ENCODE measurements at places on chromosomes 5 and 9.

DNA sequence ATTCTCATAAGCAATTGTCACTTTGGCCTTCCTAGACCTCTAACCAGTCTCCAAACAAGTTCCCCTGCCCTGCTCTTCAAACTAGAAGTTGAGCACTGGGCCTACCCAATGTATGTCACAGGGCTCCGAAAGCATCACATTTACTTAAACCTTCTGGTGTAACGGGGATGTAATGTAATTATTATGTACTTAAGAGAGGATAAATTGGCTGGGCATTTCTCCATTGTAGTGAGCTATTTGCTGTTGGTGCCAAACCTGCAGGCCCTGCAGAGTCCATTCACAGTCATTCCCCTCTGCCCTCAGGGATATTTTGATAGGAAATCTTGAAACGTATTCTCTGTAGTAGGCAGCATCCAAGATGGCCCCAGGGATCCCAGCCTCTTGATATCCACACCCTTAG, 64.2 kb upstream of the GNE start:
- DNase-seq: no peak

DNA sequence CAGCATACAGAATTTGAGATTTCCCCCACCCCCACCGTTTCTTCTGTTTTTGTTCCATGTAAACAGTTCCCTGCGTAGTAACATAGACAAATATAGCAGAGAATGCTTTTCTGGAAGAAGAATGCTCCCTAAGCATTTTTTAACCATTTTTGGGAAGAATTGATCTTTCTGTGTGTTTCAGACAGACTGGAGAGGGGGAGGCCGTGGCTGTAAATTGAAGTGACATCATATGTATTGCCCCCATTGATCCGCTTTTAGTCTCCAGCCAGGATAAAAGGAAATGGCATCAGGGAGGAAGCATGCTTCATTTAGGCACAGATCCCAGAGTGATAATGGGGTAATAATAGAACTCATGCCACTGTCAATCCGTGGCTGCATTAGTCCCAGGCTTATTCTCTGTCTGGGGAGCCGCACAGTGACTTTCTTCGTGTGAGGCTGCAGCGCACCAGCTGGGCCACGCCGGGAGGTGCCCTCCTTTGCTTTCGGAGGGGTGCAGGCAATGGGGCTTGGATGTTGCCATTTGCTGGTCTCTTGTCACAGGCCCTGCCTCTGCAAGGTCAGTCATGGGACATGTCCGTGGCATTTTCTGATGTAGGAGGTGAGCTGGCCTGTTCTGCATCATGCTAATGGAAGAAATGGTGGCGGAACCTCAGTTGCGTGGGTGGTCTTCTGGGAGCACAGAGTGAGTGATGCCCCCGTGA, 261.5 kb downstream of the FANCC start:
- peak; percentile 87 for DNase-seq

GRCh38 chr9:118100529-118101419, 396.6 kb downstream of the TLR4 start:
- no peak for DNase-seq

- peak; percentile 99 for DNase-seq
These were observed 60.8 kb downstream of the SH3TC2 start for GRCh38 chr5:149002053-149002452.

- peak; percentile 55 for DNase-seq
These were observed at the start of the genes BHMT2 and DMGDH for GRCh38 chr5:79069488-79070349. BHMT2 (plus strand) TSS chr5:79069767; CDS start chr5:79069783, 16 bp downstream. DMGDH (minus strand) TSS chr5:79069674; CDS start chr5:79069620, 54 bp downstream.

- no peak for DNase-seq
These were observed 54.0 kb upstream of the GRIN3A start for GRCh38 chr9:101792475-101792874.

DNA sequence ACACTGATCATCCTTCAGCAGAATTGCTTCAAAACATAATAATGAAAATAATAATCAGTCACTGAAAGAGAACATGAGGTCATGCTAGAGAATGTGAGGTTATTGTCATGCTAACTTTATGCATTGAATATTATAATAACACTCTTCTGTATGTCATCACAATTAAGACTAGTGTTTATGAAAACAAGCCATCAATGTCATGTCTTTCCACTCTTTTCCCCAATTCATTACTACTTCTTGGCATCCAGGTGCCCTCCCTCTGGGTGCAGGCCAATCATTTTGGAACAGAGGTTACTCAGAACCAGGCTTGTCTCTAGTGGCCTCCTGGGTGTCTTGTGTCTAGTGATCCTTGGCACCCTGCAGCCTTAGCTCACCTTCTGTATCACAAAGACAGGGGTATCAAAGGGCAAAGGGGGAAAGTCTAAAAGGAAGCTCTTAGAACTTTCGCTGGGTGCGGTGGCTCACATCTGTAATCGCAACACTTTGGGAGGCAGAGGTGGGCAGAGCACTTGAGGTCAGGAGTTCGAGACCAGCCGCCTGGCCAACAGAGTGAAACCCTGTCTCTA, 217.6 kb upstream of the PIK3R1 start:
- DNase-seq: no peak

GRCh38 chr5:156716591-156717380, 133.3 kb upstream of the PPP1R2B start:
- DNase-seq: no peak

DNA sequence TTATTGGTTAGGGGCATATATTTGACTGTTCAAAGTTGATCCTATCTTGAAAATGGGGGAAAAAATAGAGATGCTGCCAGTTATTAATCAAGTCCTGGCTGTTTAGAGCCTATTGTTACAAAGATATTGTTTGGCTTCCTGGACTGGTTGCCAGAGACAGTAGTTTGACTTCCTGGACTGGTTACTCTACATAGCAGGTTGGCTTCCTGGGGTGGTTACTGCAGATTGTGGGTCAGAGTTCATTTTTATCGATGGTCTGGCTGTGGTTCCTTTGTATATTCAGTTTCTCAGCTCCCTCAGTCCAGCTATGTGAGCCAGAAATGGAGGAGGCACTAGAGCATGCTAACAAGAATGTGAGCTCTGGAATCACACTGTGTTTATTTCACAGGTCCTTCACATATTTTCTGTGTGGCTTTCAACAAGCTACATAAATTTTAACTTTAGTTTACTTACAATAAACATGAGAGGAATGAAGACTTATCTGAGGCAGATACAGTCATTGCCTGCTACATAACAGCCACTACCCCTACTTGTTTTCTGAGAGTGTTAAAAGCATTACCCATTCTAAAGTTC, 137.6 kb downstream of the TRPM3 start:
- peak; percentile 19 for DNase-seq

GRCh38 chr5:10856683-10857337, 95.8 kb upstream of the DAP start:
- peak; percentile 92 for DNase-seq

- DNase-seq: no peak
These were observed 135.4 kb downstream of the ATG10 start for GRCh38 chr5:82107267-82107666.

GRCh38 chr9:93115486-93116071, 18.5 kb downstream of the NINJ1 start:
- DNase-seq: no peak

DNA sequence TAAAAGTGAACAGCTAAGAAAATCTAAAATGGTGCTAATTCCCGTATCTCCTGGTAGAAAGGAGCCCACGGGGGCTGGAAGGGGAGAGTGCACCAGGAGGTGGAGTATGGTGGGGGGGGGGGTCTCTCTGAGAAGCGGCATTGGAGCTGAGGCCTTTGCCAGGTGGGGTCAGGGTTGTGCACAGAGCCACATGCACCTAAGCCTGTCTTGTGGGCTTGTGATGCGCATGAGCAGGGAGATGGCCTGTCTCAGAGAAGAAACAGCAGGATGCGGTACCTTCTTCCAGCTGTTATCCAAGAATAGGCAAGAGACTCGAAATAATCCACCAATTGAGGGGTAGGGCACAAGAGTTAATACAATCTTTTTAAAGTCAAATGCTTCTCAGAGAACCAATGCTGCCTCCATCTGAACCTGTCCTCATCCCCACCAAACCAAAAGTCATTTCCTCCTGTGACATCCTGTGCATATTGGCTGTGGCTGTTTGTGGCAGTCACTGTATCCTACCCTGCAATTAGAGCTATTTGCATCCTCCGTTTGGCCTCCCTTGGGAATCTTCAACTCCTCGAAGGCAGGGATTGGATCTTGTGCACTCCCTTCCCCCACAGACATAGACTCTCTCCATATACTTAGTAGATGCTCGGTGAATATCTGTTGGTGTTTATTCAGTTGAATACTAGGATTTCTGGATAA, 45.4 kb downstream of the FGF1 start:
- DNase-seq: no peak

- DNase-seq: no peak
These were observed 31.3 kb upstream of the SLC36A2 start for GRCh38 chr5:151378616-151379015.
